ENCODE measurements at places on chromosomes 3 and 15.

DNA sequence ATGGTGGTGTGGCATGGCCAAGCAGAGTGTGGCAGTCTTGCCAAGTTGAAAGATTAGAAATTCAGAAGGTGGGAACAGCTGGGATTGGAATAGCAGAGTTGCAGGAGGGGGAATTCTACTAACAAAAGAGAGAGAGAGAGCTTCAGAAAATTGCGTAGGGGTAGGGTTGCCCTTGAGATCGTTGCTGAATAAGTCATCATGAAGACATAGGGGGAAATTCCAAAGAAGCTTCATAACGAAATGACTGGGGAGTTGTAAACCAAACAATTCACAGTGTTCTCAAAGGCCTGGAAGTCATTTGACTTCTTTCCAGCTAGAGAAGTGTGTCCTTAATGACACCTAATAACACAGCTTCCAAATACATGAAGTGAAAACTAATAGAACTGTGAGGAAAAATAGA is 26.3 kb upstream of the TIPARP start:
- DNase-seq, result no peak

DNA sequence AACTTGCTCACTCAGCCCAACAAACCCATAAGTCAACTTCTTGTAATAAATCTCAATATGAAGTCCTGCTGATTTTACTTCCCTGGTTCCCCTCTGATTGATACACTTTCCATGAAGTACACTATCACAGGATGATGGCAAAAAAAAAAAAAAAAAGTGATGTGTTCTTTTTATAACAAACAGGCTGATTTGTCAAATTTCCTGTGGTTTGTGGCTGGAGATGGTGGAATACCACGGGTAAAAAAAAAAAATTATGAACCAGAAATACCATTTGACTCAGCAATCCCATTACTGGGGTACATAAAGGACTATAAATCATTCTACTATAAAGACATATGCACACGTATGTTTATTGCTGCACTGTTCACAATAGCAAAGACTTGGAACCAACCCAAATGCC is 10.7 kb upstream of the SERPINI2 start:
- no peak for DNase-seq

DNA sequence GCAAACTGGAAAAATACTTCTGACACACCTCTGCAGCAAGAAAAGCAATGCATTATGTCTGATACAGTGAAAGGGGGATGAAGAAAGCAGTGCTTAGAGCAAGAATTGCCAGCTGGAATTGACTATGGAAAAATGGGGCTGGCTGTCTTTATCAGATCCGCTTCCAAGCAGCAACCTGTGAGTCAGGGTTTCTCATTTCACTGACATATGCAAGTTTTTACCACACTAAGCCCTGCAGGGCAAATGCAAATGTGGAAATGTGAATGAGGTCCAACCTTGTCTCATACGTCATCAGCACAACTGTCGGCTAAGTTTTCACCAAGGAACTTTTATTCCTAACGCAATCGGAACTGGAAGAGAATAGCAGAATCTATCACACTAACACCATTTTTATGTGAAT is 172.5 kb upstream of the GADL1 start:
- DNase-seq, result no peak

- no peak for DNase-seq
Measured at GRCh38 chr3:9214599-9214998, 34.8 kb downstream of the SRGAP3 start.

DNA sequence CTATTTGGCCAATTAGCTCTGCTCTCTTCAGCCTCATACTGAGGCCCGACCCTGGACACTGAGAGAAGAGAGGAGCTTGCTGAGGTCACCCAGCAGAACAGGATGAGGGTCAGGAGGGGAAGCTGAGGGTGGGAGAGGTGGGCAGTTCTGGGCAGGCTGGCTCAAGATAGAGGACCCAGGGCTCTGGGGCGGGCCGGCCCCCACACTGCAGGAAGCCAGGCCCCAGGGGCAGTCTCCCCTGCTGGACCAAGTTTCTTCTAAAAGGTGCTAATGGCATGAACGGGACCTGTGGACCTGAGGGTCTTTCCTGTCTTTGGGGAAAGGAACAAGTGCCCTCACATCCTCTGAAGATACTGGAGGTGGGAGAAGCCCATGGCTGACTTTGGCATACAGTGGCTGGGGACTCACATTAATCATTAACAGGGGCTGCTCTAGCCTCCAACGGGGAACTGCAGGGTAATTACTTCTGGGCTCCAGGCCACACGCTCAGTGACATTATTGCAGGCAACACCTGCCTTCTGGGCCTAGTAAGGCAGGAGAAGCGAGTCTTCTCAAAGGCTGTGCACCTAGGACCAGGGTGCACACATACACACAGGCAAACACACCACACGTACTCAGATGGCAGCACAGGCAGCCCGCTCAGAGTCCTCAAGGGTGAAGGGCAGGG is 10.6 kb downstream of the HCN4 start:
- no peak for DNase-seq

DNA sequence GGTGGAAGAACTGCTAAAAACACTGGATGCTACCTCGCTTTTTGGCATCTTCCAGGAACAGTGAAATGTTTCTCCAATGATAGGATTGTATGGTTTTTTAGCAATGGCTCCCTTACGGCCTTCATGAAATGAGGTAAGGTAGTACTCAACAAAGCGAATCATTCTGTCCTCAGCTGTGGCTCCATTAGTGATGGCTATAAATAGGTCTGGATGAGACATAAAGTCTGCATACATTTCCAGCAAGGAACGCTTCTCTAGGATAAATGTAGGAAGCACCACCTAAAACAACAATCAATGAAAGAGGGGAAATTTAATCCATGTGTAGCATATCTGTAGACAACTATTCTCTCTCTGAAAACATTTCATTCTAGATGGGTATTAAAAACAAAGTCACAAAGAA is 32.4 kb upstream of the SNX4 start:
- no peak for DNase-seq

GRCh38 chr3:72320955-72321303 is 527.3 kb downstream of the SHQ1 start:
- no peak for DNase-seq

DNA sequence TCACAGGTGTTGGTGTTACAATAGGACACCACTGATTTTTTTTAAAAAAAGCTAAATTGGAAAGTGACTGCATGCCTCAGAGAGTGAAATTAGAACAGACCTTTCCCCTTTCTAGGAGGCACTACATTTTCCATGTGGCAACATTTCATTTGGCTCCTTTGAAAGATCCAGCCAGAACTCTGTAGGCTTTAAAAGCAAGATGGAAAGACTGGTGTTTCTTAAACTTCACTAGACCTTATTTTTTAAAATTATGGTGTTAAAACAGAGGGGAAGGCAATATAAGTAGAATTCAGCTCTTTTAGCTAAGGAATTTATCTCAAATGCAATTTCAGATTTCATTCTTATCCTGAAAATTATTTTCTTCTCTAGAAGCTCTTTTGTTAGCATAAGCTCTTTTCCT is 317.6 kb upstream of the TGFBR2 start:
- DNase-seq, result no peak

DNA sequence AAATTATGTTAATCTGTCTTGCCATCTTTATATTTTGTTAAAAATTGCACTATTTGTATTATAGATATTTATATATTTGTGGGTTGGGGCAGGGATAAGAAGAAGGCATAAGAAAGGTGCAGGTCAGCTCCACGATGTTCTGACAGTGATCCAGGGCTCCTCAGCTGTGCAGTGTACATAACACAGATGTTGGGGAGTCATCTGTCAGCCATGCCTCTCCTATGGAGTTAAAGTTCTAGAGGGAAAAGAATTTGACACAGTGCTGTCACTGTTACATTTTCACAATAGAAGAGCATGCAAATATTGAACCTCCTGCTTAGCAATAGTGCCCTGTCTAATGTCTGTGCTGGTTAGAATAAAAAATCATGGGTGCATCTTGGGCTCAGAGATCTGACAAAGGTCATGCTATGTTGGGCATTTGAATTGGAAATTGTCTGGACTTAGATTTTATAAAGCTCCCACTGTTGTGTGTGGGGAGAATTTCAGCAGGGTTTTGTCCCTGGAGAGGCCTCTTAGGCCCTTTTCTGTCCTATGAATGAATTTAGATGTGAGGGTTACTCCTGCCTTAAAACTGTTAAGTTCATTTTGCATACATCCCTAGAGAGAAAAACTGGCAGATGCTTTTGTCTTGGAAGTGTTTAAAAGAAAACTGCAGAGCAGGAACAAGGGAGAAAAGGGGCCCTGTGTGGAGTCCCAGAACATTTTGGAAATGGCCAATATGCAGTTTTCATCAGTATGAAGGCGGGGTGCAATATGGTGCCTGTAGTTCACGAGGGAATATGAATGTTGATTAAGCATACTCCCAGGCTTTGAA is 20.4 kb downstream of the CDIN1 start:
- no peak for DNase-seq

DNA sequence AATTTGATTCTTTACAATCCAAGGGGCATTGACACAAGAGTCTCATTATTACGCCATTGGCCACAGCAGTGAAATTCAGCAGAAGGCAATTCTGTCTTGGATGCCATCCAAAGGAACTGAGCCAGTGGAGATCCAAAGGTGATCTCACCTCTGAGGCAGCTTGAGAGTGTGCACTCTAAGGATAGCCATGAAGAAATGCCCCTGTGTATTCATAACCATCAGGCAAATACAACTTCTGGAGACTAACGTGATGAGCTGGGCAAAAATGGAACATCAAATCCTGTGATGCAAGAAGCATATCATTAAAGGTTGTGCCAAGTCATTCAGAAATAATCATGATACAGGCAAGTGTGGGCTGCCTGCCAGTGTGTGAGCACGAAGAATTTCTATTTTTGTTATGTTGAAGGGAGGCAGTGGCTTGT is 41.4 kb downstream of the ROBO2 start:
- no peak for DNase-seq

GRCh38 chr15:76149291-76149915 is 89.6 kb downstream of the TMEM266 start:
- DNase-seq, result no peak

GRCh38 chr15:45583731-45584639 is 3.2 kb upstream of the BLOC1S6 start:
- no peak for DNase-seq

- no peak for DNase-seq
Measured at GRCh38 chr3:126923423-126923822, 59.5 kb upstream of the PLXNA1 start.

DNA sequence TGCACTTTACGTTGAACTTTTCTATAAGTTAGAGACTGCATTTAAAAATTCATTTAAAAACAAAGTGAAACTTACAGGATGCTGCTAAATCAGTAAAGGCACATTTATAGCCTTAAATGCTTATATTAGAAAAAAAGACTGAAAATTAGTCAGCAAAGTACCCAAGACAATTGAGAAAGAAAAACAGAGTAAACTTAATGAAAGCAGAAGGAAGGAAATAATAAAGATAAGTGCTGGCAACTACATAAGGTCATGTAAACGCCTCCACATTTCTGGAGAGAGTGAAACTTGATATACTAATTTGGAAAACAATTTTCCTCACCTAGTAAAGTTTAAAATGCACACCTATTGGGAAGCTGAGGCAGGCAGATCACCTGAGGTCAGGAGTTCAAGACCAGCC is 58.2 kb upstream of the ACAN start:
- no peak for DNase-seq

Data from stimulated activated CD4-positive, alpha-beta T cell treated with anti-CD3 and anti-CD28 coated beads, TNF-alpha, amount 100 ng/mL, for 48 hours (primary cell).